Ammon's horn (tissue), 1 donor: ENCODE measurements at places on chromosomes 6 and 20.

DNA sequence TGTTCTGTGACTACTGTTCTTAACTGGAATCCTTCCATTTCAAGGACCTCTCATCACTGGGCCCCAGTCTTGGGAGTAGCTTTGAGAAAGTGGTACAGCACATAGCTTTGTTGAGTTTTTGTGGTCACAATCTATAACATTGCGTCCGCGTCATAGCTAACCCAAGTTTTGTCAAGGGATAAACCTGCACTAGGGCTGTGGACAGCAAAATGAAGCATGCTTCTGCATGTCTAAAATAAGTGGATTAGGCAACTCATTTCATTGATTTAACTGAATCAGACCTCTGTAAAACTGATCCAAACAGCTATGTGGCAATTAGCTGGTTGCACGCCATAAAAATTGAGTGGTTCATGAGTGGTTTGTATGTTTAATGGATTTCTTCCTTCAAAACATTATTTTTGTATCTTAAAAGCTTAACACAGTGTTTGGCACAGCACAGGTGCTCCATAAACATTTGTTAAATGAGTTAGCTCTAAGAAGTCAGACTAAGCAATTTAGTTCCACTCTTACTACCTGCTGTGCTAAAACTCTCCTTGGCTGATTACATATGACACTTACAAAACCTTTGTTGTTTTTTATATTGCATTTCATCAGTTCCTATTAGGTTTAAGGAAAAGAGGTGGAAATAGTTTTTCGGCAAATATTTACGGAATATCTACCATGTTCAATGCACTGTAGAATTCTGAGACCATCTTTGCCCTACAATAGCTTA, 160.3 kb upstream of the ATXN1 start:
- DNase-seq = no peak

DNA sequence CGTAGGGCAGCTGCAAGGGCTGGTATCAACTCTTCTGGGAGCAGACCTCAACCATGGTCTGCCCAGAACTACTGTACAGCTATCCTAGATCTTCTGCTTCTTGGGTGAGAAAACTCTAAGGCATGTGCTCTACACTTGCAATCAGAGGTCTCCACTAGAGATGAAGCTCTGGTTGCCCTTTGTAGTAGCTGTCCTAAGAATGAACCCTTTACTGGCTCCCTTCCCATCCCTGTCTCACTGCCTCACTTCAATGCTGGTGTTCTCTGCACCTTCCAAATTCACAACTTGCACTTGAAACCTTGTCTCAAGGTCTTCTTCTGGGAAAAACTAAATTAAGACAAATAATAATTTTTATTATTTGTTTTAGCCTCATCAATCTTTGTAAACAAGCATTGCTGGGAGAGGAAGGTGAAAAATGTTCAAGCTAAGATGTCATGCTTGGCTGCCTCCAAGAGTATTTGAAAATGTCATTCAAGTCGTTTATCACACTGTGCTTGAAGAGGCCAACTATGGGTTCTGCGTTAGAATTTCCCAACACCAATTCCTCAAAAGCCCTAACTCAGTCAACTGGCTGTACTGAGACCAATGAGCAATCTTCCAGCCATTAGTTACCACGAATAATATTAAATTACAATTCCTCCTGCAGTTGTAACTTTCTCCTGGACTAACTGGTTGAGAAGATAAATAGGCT, 255.7 kb upstream of the PRND start:
- no peak for DNase-seq

DNA sequence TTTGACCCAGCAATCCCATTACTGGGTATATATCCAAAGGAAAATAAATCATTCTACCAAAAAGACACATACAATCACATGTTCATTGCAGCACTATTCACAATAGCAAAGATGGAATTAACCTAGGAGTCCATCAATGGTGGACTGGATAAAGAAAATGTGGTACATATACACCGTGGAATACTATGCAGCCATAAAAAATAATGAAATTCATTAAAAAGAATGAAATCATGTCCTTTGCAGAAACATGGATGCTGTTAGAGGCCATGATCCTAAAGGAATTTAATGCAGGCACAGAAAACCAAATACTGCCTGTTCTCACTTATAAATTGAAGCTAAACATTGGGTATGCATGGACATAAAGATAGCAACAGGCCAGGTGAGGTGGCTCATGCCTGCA, 61.9 kb upstream of the BMP6 start:
- no peak for DNase-seq

- no peak for DNase-seq
These were observed 23.7 kb downstream of the NCOA7 start for GRCh38 chr6:125814481-125814880.

GRCh38 chr20:46557231-46557956, 6.9 kb upstream of the OCSTAMP start:
- no peak for DNase-seq

- no peak for DNase-seq
These were observed 182.7 kb upstream of the OLIG3 start for GRCh38 chr6:137676888-137677287.

GRCh38 chr6:83717809-83718208, 8.9 kb upstream of the SNAP91 start:
- no peak for DNase-seq

DNA sequence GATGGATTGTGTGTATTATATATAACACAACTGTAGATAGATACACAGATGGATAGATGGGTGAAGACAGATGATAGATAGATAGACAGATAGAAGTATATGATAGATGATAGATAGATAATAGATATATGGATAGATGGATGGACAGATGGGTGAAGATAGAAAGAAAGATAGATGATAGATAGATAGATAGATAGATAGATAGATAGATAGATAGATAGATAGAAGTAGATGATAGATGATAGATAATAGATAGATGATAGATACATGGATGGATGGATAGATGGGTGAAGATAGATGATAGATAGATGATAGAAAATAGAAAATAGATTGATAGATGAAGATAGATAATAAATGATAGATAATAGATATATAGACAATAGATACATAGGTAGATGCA, 83.3 kb downstream of the FOXF2 start:
- no peak for DNase-seq

GRCh38 chr6:36289281-36289878, 19.5 kb downstream of the PNPLA1 start:
- DNase-seq = no peak

DNA sequence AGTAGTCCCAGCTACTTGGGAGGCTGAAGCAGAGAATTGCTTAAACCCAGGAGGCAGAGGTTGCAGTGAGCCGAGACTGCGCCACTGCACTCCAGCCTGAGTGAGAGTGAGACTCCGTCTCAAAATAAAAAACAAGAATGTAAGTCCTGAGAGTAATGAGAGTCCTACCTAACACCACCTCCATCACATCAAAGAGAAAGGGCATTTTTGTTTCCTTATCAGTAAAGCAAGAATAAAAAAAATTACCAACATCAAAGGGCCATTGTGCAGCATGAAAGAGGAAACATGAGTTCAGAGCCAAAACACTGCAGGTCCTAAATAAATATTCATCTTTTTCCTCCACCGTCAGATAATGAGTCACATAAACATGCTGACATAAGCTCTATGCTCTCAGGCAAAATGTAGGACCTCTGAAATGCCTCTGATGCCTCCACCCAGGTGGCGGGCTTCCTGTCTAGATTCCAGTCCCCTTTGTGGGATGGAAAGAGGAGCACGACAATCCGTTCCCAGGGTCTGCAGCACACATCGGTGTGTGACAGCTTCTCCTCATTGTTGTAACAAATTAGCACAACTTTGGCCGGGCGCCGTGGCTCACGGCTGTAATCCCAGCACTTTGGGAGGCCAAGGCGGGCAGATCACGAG, 7.2 kb downstream of the ATP9A start:
- DNase-seq = peak; percentile 16

GRCh38 chr6:123509112-123509511, 127.6 kb downstream of the TRDN start:
- DNase-seq = no peak

- peak; percentile 5 for DNase-seq
These were observed 82.0 kb upstream of the EDN1 start for GRCh38 chr6:12208190-12208589.

DNA sequence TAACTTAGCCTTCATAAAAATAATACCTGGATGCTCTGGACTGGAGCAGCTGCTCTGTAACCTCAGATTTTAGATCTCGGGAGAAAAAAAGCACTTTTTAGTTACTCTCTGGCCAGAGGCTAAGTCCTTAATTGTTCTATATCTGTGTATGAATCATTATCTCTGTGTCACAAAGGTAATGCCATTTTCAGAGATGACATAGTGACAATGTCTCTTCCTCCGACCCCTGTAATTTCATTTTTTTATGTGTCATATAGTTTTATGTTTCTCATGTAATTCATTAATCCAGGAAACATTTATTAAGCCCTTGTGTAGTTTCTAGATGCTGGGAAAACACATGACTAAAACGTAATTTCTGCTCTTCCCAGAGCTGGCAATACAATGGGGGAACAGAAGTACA, 55.6 kb downstream of the SENP6 start:
- no peak for DNase-seq

DNA sequence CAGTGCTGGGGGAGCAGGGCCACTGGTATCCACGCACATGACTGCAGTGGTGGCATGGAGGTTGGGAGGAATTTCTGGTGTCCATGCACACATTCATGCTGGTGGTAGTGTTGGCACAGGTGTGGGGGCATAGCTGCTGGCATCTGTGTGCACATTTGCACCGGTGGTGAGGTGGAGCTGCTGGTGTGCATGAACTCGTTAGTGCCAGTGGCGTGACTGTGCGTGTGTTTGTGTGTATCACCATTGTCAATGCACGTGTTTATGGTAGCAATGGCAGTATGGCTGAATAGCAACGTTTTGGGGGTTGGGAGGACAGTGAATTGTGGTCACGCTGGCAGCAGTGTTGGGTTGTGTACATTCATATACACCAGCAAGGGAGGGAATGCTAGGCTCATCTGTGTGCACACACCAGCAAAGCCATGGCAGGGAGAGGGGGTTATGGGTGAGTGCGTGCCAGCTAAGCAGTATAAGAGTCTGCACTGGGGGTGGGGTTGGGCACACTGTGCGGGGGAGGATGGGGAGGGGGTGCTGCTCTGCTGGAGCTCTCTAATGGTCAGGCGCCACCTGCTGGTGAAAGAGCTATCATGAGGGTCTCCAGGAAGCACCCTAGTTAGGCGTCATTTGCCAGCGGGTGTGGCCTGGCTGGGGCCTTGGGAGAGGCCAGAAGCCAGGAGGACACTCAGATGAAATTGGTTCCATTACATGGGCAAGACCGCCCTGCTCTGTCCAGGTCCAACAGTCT, 626.1 kb upstream of the ID4 start:
- no peak for DNase-seq

DNA sequence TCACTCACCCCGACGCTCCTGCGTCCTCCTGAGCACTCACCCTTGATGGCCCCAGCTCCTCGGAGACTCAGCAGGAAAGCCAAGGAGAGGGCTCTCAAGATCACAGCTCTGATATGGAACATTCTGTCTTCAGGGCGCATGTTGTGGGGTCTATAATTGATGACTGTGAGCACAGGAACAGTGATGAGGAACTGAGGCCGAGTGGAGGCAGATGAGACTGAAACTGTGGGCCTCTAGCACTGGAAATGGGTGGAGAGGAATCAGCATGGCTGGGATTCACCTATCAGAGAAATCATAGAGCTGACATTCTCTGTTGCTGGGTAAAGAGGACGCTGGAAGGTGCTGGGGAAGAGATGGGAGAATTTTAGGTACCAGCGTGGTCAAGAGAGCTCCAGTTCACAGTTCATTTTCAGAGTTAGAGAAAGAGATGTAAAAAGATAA, at the start of gene HLA-DPA1:
TSS of gene HLA-DPA1 (minus strand) at position 219 of the 441 bp plus-strand sequence.
- peak; percentile 77 for DNase-seq

DNA sequence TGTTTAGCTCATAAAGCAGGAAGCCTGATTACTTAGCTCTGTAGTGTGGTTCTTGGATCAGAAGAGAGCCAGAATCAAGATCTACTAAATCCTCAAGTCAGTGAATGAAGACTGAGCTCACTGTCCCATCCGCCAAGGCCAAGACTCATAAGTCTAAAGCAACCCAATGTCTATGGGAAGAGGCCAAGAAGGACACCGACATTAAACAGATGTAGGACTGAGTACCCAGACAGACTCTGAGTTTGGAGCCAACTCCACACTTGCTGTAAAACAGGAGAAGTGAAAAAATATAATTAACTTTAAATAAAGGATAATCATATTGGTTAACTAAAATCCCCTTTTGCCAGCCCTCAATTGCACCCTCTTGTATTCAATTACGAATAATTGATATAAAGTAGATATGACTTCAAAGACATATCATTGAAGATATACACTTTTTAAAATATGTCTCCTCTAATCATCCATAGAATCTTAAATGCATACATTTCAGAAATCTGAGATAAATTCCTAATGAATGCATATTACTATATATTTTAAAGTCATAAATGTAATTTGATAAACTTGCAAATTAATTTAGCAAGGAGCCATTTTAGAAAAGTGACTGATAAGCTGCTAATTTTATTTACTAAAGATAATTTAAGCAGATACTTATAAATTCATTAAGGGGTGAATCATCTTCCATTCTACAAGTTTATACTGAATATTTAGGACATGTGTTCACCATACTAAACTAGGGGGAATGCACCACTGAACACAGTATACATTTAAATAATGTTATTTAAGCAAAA, 617.0 kb upstream of the ARID1B start:
- DNase-seq = no peak

DNA sequence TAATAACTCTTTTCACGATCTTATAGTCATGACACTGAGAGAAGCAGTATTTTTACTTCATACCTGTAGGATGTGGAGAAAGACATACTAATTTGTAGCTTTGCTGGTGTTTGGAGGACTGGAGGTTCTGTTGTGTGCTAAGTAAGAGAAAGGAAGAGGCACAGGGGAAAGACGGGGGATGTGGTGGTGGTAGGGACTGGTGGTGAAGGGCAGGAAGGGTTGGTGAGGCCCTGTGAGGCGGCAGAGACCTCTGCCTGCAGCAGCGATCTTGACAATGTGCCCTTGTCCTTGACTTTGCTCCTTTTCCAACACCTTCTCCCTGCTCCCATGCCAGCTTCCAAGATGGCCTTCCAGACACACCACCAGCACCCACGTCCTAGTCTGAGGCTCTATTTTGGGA, 32.6 kb upstream of the MPC1 start:
- DNase-seq = no peak

DNA sequence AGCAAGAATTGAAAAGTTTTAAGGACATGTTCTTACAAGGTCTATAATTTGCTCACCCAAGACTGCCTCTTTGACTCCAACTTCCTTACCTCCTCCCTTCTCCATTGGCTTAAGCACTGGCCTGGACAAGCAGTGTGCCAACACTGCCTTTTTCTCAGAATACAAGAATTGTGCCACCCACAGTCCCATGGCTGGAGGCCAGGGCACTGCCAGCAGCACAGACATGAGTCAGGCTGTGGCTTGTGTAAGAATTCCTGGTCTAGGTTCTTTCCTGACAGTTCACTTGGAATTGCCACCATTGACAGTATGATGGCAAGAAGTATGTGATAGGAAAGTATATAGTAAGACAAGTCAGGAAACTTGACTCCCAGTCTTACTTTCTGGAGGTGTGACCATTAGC, 202.7 kb upstream of the MARCKS start:
- DNase-seq = peak; percentile 83

- DNase-seq = no peak
These were observed 38.2 kb downstream of the HLA-A start for GRCh38 chr6:29980511-29980910.
